IMR-90 (cell line): ENCODE measurements at places on chromosomes 7 and 10. TPM values are rescaled to one million over a fixed set of nuclear protein-coding genes. Genes with fewer than 3 reads are reported as not detected.

Gene PDE6C
- not detected in 2 replicates for total RNA-seq

Gene PIP
- not detected in 2 replicates for total RNA-seq

Gene COBL
- total RNA-seq, result under 0.01 TPM in 1 of 2 replicates, not detected in the other

Gene PIK3AP1
- under 0.01 and 0.28 TPM in 2 replicates for total RNA-seq

DNA sequence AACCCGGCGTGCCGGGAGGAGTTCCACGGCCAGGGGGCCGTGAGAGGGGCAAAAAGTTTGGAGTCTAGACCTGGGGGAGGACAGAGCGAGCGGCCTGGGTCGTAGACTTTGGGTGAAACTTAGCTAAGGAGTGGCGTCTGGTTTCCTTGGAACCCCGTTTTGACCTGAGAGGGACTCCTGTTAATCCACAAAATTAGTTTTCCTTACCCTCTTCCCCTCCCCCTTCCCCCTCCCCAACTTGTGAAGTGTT lies 574 bp downstream of the MARCHF5 start:
- DNase-seq, result no peak

- DNase-seq, result no peak
These were observed 72.8 kb downstream of the PRSS58 start for GRCh38 chr7:142185069-142185468.

DNA sequence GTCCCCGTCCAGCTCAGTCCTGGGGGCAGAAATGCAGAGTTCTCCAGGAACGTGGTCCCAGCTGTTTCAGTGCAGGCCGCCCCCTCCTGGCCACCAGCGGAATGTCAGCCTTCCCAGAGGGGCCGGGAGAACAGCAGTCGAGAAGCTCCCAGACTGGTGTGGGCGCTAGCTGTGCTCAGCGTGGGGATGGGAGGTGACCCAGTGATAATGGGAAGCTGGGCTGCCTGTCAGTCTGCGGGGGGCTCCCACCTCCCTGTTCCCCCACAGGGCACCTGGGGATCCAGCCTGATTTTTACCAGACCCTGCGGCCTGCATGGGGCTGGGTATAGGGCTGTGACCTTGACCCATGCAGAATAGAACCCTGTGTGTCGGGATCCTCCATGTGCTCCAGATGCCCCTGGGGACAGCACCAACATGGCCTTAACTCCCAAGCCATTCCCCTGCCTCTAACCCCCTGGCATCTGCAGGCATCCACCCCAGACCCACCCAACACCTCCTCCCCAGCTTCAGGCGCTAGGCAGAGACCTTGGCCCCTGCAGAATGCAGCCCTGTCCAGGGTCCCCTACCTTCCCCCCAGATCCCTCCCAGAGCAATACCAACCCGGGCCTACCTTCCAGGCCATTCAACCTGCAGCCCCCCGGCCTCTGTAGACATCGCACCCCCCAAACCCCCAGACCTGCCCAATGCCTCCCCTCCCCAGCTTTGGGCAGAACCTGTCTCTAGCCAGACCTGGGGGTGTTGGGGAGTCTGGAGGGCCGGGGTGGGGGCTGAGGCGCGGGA lies 880 bp upstream of the ELN start:
- peak; percentile 46 for DNase-seq

DNA sequence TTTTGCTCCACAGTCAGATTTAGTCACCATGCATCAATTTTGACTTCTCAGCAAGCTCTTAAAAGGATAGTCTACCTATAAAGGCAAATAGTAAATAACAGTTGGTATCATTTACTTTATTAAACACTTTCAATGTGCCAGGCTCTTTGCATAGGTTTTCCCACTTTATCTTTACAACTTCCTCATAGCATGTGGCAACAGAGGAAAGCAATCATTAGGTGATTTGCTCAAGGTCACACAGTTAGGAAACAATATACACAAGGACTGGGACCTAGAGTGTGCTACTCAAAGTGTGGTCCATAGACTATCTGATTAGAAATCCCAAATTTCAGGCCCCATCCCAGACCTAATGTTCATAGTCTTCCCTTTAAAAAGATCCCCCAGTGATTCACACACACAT lies 212.3 kb downstream of the MTERF1 start:
- no peak for DNase-seq

DNA sequence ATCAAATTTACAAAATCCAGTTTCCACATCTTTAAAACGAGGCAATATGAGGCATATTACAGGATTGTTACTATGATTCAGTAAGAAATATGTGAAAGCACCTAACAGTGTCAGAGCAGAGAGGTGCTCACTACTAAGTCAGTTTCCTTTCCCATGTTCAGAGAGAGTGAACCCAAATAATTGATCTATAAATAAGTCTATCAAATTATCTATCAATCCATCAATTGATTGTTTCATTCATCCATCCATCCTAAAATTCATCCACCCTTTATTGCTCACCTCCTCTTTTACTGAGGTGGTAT lies 340.8 kb downstream of the SUGCT start:
- DNase-seq, result no peak

GRCh38 chr7:29194594-29195427 lies at the start of gene CHN2:
CHN2 (plus strand) TSS chr7:29194775.
- DNase-seq, result no peak

DNA sequence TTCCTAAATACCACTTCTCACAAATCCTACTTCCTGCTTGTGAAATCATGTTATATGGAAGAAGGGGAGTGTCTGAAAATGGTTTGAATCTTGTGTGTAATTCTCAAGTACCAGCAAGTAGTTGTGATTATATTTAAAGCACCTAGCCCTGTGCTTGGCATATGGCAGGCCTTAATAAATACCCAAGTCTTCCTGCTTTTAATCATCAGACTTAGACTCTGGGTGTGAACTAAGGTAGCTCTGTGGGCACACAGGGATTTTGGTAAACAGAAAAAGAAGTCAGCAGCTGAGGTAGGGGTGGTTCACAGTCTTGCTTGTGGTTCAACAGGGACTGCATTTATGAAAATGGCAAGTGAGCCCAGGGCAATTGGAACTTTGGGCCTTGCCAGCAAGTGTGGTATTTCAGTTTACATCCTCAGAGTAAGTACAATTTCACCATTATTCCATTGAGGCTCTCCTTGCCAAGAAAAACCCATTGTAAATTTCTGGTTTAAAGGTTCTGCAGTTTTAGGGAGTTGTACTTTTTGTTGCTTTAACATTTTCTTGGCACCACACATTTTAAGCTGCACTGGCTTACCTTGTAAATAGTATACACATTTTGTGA lies 215.5 kb downstream of the AUTS2 start:
- DNase-seq, result no peak

GRCh38 chr10:83691791-83692596 lies 447.3 kb upstream of the GHITM start:
- DNase-seq, result no peak

DNA sequence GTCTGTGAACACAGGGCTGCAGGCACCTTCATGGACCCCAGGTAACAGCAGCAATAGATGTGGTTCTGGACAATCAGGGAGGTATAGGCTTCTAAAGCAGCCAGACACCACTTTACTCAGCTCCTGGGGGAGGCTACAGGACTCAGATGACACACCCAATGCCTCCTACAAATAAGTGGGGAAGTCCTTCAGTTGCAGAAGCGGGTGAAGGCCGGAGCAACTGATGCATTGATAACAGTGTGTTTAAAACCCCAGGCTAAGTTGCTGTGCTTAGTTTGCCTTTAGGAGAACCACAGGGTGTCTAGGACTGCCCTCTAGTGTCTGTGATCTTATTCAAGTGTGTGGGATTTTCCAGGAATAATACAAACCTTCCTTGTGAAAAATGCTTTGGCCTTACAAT lies 5.9 kb upstream of the ITGA8 start:
- peak; percentile 67 for DNase-seq

GRCh38 chr10:11386044-11386443 lies 225.4 kb downstream of the USP6NL start:
- no peak for DNase-seq

GRCh38 chr10:31320550-31321211 lies 1.7 kb downstream of the ZEB1 start:
- DNase-seq, result peak; percentile 59

DNA sequence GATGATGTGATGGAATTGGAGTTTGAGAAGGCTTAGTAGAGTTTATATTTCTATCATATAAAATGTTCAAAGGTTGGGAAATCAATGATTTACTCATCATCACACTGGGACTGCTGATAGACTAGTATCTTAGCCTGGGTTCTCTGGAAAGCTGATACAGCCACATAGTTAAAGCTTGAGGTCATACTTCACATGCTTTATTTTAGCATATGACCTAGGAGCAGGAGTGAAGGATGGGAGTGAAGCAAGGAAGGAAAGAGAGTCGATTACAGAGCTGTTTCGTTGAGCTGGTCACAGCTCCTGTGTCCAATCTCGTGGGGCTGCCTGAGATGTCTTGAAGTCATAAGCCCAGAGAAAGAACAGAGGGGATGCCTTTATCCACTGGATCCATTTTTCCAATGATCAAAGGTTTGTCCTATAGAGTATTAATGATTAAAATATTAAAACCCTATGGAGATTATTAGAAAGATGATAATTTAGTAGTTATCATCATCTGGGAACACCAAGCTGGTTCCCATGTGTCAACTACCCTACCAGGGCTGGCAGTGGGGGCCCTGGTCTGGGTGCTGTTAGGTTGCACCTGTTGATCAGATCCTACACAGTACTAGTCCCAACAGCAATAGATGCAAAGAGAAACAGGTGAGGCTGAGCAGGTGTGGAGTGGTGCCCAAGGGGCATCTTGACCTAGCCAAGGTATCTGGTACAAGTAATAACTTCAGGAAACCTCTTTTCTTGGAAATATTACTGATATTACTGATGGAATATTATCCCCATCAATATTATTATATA lies 77.8 kb downstream of the BAMBI start:
- DNase-seq, result peak; percentile 67

DNA sequence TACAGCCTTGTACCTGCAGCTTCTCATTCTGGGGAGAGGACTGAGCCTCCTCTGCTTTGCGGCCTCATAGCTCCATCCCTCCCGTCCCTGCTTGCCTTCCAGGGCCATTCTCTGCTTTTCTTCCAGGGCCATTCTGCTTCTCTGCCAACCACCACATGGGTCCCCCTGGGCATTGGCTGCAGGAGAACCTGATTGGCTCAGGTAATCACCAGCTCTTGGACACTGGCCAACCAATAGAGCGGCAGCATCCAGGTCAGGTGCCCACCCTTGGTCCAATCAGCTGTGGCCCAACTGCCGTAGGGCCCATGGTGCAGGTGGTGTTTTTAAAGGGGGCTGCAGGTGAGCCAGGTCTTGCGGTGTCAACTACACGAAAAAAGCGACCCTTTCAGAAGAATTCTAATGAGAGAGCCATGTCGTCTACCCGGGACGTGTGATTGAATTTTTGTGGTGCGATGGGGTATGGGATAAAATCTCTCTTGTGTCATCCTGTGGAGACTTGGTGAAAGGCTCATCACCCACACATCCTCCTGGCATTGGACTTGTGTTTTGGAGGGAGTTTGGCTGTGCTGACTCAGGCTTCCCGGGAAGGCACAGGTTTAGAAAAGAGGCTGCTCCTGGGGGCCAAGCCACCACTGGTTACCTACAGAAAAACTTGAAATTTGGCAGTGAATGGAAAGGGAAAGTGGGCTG lies 46.0 kb upstream of the PODXL start:
- no peak for DNase-seq

DNA sequence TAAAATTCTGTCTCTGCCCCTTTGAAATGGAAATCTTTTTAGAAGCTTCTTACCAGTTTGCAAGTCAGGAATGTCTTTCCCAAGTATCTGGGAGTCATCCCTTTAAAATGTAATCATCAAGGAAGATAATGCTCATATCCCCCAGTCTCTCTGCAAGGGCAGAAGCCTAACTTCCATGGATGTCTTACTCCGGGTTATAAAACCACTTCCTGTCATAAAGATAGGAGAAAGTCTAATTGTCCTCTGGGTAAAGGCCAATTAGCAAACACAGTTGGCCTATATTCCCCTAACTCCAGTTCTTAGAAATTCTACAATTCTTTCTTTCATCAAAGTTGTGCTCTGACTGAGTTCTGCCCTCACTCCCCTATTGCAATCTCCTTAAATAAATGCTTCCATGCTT lies 1631.5 kb upstream of the LRRTM3 start:
- no peak for DNase-seq

GRCh38 chr7:28245123-28245878 lies 64.7 kb upstream of the JAZF1 start:
- DNase-seq, result no peak

- DNase-seq, result no peak
These were observed 331.5 kb upstream of the NFE2L3 start for GRCh38 chr7:25820432-25821040.

GRCh38 chr10:88181902-88182600 lies 318.6 kb downstream of the PTEN start:
- DNase-seq, result no peak

DNA sequence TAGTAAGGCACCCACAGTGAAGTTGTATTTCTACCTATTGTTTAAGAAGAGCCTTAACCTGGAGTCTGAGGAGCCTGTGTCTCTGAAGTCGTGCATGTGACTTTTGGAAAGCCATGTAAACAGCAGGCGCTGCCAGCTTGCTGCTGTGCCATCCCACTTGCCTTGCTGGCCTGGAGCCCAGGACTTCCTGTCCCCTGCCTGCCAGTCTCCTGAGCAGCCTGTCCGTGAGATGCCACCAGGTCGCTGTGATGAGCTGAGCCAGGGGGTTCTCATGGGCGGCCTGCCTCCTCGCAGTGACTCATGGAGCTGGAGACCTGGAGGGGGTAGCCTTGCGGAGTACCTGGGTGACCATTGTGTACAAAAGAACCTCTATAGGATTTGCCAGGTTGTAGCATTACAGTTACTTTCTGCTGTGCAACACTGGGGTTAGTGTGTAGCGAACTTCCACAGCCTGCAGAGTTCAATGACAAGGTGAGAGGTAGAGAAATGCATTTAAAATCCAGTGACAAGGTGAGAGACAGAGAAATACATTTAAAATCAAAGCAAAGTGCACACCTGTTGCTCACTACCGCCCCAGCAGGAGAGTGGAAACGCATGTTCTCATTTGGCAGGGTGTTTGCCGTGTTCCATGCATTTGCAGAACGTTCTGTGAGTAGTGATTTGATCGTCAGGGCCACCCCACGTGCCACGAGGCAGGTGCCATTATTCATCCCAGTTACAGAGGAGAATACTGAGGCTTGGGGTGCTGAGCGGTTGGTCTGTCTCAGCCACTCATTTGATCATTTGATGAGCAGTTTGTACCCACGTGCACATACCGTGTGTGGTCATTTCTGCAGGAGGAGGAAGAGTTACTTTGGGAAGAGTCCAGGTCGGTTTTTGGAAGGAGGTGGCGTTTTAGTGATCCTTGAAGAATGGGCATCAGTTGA lies 36.6 kb upstream of the BHLHA15 start:
- no peak for DNase-seq
